Inflammatory macrophage treated with lipopolysaccharide for 1 hour (primary cell): ENCODE measurements at places on chromosomes 13 and 19.

- DNase-seq: no peak
Measured at GRCh38 chr13:58239774-58240268, 608.3 kb downstream of the PCDH17 start.

DNA sequence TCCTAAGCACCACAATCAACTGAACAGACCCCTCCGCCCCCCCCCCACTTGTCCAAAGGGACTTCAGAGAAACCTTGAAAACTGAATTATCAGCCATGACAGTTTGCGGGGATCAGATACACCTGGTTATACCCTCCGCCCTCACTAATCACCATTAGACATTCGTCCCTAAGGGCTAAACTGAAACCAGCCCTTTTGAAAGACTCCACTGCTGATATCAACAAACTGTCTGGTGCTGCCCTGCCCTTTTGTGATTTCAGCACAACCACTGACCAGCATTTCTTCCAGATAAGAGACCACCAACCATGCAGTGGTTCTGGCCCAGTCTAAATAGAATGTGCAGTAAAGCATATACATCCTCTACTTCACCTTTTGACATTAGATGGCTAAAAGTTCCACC lies 1422.9 kb downstream of the EFNB2 start:
- no peak for DNase-seq

DNA sequence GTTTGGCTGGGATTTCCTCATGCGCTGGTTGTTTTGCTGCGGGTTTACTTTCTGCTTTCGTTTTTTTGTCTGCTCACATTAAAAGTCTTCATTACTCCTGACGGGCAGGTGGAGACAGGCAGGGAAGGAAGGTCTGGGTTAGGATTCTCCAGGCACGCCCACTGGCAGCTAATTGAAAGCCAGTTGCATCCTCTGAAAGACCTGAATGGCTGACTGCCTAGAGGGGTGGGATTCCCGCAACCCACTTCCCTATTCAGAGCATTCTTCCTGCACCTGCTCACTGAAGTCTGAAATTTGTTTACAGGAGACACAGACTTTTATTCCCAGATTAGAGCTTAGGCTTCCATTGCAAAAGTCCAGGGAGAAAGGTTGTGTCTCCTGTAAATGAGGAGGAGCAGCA lies 172.0 kb downstream of the UQCRFS1 start:
- no peak for DNase-seq

- DNase-seq: no peak
Measured at GRCh38 chr13:49559006-49559405, 26.4 kb downstream of the RCBTB1 start.

DNA sequence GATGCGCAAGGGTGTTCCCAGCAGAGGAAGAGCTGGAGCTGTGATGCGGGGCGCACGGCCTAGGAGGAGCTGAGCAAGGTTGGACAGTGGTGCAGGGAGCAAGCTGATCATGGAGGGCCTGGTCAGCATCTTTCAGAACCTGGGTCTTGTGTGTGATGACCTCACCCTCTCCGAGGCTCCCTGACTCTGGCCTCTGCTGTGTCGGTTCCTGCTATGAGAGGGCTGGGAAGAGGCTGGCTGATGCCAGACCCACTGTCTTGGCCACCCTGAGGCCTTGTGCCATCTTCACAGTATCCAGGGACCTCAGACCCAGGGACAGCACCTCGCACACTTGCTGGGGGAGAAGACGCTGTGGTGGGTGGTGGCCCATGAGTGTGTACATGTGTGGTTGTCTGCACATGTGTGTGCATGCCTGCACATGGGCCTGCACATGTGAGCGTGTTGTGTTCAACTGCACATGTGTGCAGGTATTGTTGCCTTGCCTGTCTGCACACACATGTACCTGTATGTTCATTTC lies 16.5 kb upstream of the C13orf46 start:
- DNase-seq: no peak

- DNase-seq: no peak
Measured at GRCh38 chr19:49588365-49589122, 2.4 kb upstream of the PRR12 start.

DNA sequence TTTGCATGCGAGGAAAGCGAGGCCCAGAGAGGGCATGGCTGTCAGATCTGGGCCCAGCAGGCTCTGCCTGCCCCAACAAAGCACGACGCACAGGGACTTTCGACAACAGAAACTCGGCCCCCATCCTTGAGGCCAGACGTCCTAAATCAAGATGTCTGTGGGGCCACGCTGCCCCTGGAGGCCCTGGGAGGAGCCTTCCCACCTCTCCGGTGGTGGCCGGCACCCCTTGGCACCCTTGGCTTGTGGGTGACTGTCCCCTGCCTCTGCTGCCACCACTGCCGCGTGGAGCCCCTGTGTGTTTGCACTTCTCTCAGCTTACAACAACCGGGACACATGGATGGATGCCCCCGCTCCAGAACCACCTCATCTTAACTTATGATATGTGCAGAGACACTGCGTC lies 4.4 kb downstream of the WDR18 start:
- no peak for DNase-seq

GRCh38 chr19:2428756-2429711 lies 1.6 kb upstream of the TIMM13 start:
- no peak for DNase-seq

- DNase-seq: no peak
Measured at GRCh38 chr13:42073683-42074082, 25.2 kb downstream of the DGKH start.

GRCh38 chr13:113883314-113883811 lies 19.5 kb upstream of the GAS6 start:
- DNase-seq: no peak

DNA sequence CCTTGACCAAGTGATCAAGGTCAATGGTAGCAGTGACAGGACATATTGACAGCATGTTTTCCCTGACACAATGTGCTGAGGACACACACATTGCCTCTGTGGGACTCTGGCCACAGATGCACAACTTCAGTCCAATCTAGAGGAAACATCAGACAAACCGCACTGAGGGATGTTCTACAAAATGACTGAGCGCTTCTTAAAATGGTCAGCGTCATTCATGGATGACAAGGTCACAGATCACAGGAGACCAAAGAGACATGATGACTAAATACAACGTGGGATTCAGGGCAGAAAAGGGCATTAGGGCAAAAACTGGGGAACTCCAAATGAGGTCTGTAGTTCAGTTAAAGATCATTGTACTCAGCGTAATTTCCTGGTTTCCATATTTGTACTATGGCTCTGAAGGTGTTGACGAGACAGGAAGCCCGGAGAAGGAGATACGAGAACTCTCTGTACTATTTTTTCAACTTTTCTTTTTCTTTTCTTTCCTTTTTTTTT lies 20.6 kb downstream of the PBX4 start:
- DNase-seq: peak; percentile 78

- DNase-seq: peak; percentile 98
Measured at GRCh38 chr19:44570984-44571684, 41.7 kb upstream of the CEACAM20 start.

- no peak for DNase-seq
Measured at GRCh38 chr19:7853770-7854128, 20.4 kb downstream of the PRR36 start.

DNA sequence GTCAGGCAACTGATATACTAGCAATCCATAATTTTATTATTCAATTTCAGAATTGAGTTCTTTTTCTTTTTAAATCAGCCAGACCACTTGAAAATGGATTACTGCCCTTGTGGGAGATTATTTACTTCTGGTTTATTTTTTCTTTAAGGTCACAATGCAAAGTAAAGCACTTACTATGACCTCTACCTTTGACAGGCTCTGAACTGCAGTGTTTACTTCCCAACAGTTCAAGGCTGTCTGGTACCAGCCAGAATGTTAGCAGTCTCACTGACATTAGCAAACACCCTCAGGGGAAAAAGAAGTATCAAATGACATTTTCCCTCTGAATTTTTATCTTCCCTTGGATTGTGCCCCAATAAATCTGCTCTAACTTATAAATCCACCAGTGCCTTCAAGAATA lies 57.5 kb downstream of the RAP2A start:
- DNase-seq: no peak

- DNase-seq: peak; percentile 68
Measured at GRCh38 chr13:30696278-30697176, 38.8 kb upstream of the ALOX5AP start.
